ENCODE measurements at places on chromosomes 12 and 14. TPM values are rescaled to one million over a fixed set of nuclear protein-coding genes. Genes with fewer than 3 reads are reported as not detected.

The SSTR1 gene
- 1.9 TPM for total RNA-seq

The CLEC1B gene
- total RNA-seq = not detected

The KCNA1 gene
- not detected for total RNA-seq

The CTSG gene
- total RNA-seq = not detected

The SMCO3 gene
- 0.32 TPM for total RNA-seq

The KCNMB4 gene
- 3.9 TPM for total RNA-seq

The TMPRSS12 gene
- total RNA-seq = not detected

The LMNTD1 gene
- not detected for total RNA-seq

The APOF gene
- total RNA-seq = not detected

The P2RX7 gene
- total RNA-seq = 0.65 TPM

The MSI1 gene
- total RNA-seq = not detected

The KRT73 gene
- total RNA-seq = not detected
